H7 (cell line): ENCODE measurements at places on chromosomes 4 and X.

DNA sequence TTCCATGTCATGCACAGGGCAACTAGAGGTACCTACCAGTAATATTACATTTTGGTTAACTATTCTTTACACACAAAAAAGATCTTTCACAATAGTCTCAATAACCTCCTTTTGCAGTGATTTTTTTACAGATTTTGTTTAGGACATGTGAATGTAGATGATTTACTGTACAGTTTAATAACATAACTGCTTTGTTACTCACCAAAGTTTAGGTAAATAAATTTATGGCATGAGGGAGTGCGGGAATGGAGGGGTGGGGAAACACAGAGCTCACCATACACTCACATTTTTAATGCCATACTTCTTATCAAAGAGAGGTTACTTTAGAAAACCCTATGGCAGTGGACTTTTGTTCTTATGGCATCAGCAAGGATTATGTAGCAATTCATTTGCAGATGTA lies 93.1 kb upstream of the TEX13A start:
- DNase-seq = no peak

DNA sequence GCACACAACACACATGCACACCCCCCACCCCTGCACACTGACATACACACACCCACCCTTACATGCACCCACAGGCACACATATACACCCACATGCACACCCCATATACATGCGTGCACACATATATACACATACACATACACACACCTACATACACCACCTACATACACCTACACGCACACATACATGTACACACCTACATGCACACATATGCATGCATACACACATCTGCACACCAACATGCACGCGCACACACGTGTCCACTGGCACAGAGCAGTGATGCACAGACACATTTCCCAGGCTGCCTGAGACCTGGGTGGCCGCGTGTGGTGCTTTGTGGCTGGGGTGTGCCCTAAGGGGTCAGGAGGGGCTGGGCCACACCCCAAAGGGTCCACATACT lies 31.7 kb downstream of the FGFRL1 start:
- DNase-seq = peak; percentile 43

DNA sequence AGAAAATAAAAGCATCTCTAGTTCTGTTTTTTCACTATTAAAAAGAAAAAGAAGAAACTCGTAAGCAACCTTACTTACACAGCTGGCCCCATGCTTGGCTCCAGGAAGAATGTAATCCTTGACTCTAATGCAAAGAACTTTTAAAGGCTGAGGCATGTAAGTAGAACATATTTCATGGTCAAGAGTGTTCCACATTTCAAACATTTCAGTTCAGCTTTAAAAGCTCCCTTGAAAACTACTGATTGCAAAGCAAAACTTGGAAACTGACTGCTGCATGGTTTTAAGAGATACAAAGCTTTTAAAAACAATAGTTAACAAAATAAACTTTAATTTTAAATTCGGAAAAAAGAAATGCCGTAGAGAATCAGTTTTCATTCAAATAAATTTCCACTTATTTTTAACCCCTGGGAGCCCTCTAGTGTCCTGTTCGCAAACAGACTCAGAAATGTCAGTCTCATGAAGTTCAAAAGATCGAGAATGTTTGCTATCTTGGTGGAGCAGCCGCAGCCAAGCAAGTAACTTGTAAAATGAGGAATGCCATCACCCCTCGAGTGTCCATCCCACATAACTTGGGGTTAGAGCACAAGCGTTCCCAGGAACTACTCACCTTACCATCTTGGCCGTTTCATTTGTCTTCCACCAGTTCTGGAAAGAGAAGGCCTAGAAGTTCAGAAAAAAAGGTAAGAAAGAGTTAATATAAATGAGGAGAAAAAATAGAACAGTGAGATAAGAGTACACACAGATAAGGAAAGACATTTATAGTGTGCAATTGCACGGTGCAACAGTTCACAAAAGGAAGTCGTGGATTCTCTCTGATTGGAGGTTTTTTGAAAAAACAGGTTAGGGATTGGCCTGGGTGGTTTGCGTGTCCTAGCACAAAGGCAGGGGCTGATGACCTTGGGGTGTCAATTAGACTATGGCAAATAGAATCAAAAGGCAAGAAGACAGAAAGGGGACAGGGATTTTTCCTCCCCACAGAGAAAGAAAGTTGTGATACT lies at the start of gene GASK1B:
Gene GASK1B (minus strand): TSS at position 765 of the 998 bp plus-strand sequence. CDS start 1,650 bp downstream, outside the sequence.
- DNase-seq = peak; percentile 44

DNA sequence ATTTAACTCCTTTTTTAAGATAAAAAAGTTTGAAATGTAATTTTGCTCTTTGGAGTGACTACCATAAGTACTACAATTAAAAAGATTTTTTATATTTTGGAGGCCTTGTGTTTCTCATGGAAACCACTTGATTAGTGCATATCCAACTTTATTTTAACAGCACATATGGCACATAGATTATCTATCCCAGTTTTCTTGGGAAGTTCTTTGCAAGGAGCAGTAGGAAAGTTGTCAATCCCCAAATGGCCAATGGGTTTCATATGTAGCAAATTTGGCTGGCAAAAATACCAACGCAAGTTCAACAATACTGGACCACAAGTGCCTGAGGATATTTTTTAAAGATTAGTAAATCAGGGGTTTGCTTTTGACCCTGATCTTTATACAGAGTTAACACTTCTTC lies 15.4 kb upstream of the ANTXR2 start:
- DNase-seq = no peak

- no peak for DNase-seq
Measured at GRCh38 chr4:139011225-139011950, 4.2 kb upstream of the NOCT start.

- no peak for DNase-seq
Measured at GRCh38 chr4:103478734-103479133, 241.1 kb downstream of the TACR3 start.

DNA sequence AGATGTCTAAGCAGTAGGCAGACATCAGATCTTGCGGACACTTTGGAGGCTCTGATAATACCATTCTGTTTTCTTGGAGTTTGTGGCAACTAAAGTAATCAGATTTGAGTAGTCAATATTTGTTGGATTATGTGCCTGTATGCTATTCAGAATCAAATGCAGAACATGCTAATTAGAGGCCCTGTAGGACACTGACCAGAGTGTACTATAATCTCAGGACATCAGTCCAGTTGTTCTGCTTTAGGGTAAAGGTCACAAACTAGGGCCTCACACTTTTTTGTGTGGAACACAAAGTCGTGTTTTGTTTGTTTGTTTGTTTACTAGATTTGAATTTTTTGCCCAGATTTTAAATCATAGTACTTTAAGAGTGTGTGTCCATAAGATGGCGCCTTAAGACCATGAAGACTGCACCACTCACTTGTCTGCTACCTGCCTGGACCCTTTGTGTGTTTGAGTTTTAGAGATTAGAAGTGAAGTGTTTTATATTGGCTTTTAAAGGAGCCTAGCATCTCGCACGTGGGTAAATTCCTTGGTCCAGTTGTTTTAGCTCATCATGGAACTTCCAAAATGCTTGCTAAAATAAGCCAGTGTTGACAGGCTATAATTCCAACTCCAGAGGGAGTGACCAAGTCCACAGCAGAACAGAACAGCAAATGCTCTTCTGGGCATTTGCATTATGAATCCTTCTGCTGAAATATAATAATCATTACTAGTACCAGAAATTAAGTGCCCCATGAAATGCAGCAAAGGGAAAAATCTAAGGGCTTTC lies 34.7 kb downstream of the IL13RA1 start:
- peak; percentile 45 for DNase-seq

- peak; percentile 16 for DNase-seq
Measured at GRCh38 chr4:73343432-73343831, 60.7 kb upstream of the ALB start.

DNA sequence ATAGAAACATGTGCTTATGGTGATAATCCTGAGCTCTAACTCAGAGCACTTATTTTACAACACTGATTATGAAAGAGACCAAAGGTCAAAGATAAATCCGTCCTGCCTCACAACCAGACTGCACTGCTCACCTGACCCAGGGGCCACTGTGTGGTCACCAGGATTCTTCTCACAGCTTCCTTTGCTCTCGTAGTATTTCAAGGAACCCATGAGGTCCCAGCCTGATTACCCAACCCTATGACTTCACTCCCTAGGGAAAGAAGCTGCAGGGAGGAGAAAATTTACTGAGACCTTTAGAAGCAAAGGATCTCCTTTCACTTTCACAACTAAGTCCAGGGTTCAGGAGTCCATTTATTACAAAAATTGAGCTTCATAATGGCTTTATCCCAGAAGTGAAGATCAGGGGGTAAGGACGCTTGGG lies 9.6 kb downstream of the SLC25A5 start:
- no peak for DNase-seq

DNA sequence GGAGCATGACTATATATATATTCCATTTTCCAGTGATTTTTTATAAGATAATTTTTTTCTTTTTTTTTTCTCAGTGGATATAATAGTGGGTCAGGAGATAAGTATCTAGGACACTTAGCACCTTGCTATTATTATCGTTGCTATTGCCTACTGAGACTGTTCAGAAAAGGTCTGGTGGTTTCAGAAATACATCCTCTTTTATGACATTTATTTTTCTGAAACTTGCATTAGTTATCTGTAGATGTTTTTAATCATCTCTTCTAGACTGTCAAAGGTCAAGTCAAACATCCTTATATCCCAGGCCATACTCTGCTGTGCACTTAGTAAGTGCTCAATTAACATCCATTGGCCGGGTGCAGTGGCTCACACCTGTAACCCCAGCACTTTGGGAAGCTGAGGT lies 72.9 kb upstream of the MED14 start:
- DNase-seq = no peak

GRCh38 chrX:154436374-154436982 lies 476 bp upstream of the GDI1 start:
- DNase-seq = peak; percentile 94

GRCh38 chr4:24988776-24989175 lies 42.0 kb downstream of the LGI2 start:
- peak; percentile 80 for DNase-seq

- no peak for DNase-seq
Measured at GRCh38 chrX:805103-805670, 174.6 kb downstream of the SHOX start.

GRCh38 chr4:113070755-113071154 lies 21.3 kb downstream of the ANK2 start:
- DNase-seq = no peak

- DNase-seq = no peak
Measured at GRCh38 chr4:101706535-101707057, 83.9 kb upstream of the BANK1 start.

DNA sequence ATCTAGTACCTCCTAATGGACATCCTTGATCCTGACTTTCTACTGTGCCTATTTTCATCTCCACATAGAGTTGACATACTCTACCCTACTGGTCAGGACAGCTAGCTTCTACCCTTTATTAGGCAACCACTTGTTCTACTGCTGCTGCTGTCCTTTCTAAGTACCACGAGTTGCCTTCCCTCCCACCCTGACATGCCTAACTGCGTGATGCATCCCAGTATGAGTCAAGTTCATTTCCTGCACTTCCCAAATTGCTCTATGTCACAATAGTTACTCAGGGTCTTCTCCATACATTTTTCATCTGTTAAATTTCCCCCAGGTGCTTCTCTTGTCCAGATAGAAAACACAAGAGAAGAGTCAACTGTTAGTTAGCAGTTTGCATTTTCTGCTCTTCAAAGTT lies 133.4 kb downstream of the TBC1D19 start:
- DNase-seq = no peak

DNA sequence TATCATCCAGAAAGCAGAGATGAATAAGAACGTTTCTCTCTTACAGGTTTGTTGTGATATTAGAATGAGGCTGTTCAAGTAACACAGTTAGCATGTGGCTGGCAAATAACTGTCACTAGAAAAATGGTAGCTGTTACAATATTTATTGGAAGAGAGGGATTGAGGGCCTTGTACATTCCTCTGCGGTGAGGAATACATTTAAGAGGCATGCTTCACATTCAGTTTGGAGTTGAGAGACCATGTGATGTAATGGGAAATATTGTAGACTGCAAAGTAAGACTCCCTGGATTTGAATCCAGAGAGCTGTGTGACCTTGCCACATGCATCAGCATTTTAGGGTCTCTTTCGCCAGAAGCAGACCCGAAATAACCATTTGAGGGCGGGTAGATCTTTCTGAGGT lies 104.8 kb upstream of the KIT start:
- no peak for DNase-seq

- peak; percentile 8 for DNase-seq
Measured at GRCh38 chrX:132375941-132376340, 112.9 kb downstream of the MBNL3 start.

GRCh38 chr4:176359590-176359989 lies 39.8 kb downstream of the SPCS3 start:
- no peak for DNase-seq

GRCh38 chrX:136194536-136194935 lies 47.2 kb downstream of the FHL1 start:
- DNase-seq = no peak

GRCh38 chrX:88355252-88355651 lies 391.8 kb upstream of the CPXCR1 start:
- no peak for DNase-seq

GRCh38 chrX:43728966-43729365 lies 72.9 kb downstream of the MAOA start:
- no peak for DNase-seq

DNA sequence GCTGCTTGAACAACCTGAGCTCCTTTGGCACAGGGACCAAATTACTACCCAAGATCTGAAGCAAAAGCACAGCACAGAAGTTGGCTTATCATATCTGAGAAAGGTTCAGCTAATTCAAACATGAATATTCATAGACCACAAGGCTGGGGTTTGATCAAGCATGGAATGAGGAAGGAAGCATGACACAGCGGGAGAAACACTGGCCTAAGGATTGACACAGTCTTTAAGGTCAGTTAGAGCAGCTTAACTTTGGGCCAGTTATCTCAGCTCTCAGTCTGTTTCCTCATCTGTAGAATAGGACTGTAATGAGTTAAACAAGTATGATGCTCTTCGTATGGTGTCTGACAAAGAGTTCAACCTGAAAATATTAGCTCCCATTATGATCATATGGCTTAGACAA lies 88.5 kb upstream of the CBR4 start:
- DNase-seq = no peak

- no peak for DNase-seq
Measured at GRCh38 chr4:13498469-13498868, 14.3 kb upstream of the RAB28 start.

DNA sequence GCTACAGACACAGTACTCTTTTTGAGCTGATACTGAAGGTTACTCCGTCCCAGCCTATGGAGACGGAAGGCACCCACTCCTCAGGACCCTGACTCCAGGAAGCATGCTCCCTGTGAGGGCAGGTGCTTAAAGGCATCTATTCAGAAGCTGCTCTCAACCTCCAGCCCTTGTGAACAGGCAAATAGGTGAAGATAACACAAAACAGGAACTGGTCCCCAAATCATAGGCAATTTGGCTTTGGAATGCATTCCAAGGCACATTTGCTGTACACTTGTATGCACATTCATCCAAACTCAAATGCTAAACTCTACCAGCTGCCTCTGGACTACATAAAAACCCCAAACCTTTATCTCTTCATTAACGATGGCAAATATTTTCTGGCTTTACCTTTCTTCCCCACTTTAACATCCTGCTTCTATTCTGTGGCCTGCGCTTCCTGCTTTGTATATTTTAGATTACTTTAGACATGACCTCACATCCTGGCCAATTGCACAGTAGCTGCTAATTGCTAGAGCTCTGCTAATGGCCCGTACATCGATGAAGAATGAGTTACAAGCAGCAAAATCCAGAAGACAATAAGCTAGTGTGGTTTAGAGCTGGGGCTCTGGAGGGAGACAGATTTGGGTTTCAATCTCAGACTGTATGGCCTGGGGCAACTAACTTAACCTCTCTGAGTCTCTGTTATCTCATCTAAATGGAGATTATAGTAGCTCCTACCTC lies 3.2 kb downstream of the SEL1L3 start:
- DNase-seq = no peak
